ENCODE measurements at places on chromosomes 6 and 20. TPM values are rescaled to one million over a fixed set of nuclear protein-coding genes. Genes with fewer than 3 reads are reported as not detected.

VGLL2 gene
- not detected for total RNA-seq

PLN gene
- total RNA-seq, result 0.11 TPM

KCNG1 gene
- total RNA-seq, result 103 TPM

SEL1L2 gene
- not detected for total RNA-seq

GHRH gene
- total RNA-seq, result not detected

BPIFA1 gene
- not detected for total RNA-seq

NEU1 gene
- 72.7 TPM for total RNA-seq

MUCL3 gene
- total RNA-seq, result not detected

SEMG1 gene
- total RNA-seq, result not detected

PLA2G7 gene
- not detected for total RNA-seq
